GM18507 (cell line): ENCODE measurements at places on chromosomes 6 and 20.
A peak's percentile ranks its signal among the peaks of the same experiment; 100 is the strongest.

DNA sequence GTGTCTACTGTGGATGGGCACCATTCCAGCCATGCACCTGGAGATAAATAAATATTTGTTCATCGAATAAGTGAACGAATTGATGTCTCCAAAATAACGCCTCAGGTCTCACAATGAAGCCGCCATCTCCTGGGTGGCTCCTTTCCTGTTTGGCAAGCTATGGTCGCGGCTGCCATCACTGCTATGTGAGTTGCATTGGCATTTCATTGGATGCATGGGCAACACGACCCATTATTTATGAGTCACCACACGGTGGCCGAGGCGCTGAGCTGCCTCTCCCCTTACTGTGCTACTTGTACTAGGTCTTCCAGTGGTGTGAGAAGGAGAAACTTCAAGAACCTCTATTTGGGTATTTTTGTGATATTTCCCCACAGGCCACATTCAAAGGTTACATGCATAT is 21.3 kb upstream of the PDE10A start:
- no peak for DNase-seq

DNA sequence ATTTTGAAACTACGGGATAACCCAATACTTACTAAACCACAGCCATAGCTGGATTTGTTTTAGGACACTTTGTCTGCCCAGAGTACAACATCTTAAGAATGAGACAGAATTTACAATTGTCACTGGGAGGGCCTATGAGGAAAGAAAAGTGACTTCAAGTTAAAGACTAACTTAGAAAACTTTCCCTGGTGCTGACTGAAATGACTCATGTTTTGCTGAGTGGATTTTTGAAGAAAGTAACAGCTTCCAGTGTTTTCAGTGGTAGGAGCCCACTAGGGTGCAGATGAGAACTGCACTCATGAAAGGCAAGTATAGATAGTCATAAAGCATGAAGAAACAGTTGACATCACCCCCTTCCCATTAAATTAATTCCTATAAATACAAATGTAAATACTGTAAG is 988.2 kb upstream of the MAP3K7 start:
- no peak for DNase-seq

GRCh38 chr6:5108068-5108467 is 22.9 kb downstream of the PPP1R3G start:
- DNase-seq, result no peak

- no peak for DNase-seq
Measured at GRCh38 chr6:96604420-96604819, 41.5 kb downstream of the FHL5 start.

DNA sequence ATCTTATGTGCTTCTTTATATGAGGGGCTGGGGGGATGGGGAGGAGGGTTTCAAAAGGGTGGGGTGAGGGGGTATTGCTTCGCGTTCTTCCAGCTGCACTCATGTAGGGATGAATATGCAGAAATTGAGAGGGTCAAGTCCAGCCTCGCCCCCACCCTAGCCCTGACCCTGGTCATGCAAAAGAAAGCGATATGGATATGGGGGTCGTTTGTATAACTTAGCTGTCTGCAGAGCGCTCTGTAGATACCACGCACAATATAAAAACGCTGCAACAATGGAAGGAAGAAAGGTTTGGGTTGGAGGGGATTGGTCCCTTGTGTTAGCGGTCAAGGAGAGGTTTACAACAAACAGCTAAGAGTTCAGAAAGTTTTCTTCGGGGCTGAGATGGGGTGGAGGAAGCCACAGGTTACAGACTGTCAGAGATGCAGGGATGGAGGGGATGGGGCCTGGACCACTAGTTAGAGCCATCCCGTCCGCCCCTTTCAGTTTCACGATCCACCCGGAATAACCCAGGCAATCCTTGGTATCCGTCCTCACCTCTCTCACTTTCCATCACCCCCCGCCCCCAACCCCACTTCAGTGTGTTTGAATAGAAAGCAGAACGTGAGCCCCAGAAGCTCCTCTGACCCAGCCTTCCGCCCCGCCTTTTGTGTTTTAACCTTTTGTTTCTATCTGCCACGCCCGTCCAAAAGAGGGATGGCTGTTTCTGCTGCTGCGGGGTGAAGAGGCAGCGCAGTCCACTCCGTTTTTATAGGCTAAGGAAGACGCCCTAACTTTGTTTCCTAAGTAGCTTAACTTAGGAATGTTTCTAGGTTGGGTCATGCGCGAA is 73.5 kb downstream of the SOX4 start:
- no peak for DNase-seq

DNA sequence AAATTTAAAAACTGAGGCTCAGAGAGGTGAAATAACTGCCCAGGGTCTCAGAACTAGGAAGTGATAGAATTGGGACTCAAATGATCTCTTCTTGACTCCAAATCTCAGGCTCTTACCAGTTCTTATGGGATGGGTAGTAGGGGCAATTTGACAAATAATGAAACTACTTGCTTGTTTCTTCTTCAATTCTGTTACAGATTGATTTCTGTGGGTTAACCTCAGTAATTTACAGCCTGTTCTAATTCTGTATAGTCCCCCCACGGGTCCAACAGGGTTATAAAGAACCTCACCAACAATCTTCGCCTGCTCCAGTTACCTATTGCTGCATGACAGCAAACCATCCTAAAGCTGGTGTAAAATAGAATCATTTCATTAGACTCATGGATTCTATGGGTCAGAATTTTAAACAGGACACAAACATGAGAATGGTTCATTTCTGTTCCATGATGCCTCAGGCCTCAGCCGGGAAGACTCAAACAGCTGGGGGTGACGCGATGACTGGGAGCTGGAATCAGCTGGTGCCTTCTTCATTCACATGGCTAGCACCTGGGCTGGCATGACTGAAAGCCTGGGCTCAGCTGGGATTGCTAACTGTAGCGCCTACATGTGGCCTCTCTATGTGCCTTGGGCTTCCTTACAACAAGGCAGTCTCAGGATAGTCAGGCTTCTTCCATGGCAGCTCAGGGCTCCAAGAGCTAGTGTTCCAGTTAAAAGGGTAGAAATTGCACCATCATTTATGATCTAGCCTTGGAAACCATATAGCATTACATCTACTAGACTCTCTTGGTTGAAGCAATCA is 6.6 kb upstream of the WFDC2 start:
- DNase-seq, result no peak

GRCh38 chr6:166750108-166750793 is 123.2 kb upstream of the RPS6KA2 start:
- DNase-seq, result no peak

DNA sequence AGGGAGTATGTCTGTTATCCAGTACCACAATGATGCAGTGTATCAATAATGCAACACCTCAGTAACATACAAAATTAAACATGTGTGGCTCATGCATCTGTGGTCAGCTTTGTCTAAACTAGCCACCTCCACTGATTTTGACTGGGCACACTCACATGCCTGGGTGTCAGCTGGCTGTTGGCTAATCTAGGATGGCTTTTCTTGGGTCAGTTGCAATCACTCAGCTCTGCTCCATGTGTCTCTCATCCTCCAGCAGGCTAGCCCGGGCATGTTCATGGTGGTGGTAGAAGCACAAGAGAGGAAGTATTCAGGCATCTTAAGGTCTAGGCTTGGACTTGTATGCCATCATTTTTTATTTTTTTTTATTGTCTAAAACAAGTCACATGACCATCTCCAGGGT is 59.3 kb upstream of the JAG1 start:
- no peak for DNase-seq

DNA sequence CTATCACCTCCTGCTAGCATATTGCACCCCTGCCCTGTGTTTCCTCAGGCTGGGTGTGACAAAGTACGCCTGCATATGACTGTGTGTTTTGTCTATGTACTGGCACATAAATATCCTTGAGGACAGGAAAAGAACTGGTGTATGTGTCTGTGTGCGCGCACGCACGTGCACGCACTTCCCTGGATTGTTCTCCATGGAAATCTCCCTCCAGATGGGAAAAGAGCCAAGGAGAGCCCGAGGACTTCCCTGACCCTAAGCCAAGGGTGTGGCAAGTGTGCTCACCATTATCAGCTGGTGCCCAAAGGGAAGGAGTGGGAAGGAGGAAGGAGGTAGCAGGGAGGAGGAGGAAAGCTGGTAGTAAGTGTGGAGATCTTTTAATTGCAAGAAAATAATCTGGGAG is 117.6 kb downstream of the HIVEP2 start:
- no peak for DNase-seq

DNA sequence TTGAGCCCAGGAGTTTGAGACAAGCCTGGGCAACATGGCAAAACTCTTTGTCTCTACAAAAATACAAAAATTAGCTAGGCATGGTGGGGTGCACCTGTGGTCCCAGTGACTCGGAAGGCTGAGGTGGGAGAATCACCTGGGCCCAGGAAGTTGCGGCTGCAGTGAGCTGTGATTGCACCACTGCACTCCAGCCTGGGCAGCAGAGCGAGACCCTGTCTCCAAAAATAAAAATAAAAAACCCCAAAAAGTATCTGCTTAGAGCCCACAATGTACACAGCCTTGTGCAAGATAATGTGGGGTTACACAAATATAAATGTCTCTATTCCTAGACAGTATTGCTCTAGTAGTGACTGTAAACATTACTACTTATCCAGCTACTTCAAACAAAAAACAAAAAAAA is 5.9 kb downstream of the ESF1 start:
- no peak for DNase-seq

GRCh38 chr6:7085911-7086310 is 21.9 kb upstream of the RREB1 start:
- no peak for DNase-seq

GRCh38 chr6:109896341-109896740 is 81.8 kb upstream of the GPR6 start:
- DNase-seq, result no peak

GRCh38 chr6:158061709-158062461 is 80.2 kb downstream of the SYNJ2 start:
- DNase-seq, result no peak

DNA sequence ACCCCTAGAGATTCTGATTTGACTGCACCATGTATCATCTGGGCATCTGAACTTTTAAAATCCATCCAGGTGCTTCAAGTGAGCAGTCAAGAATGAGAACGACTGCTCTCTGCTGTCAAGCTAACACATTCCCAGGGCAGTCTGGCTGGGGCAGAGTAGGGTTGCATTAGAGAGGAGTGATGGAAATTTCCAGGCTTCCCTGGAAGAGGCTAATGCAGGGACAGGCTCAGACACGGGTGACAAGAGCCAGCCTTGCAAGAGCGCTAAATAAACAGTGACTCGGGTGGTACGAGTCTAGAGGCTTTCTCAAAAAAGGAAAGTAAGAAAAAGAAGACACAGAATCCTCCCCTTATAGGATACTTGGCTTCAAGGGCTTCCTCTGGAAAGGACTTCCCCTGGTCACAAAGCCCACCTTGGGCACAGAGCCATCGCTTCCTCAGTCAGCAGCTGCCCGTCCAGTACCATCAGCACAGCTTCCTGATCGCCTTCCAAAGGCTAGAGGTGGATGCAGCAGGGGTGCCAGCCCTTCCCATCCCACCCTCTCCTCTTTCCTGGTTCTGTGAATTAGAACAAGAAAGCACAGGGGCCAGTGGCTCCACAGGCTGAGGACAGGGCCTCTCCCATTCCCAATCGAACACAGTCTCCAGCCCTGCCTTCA is 177.4 kb upstream of the RREB1 start:
- no peak for DNase-seq

GRCh38 chr20:46311039-46311650 is 2.8 kb upstream of the CDH22 start:
- no peak for DNase-seq

DNA sequence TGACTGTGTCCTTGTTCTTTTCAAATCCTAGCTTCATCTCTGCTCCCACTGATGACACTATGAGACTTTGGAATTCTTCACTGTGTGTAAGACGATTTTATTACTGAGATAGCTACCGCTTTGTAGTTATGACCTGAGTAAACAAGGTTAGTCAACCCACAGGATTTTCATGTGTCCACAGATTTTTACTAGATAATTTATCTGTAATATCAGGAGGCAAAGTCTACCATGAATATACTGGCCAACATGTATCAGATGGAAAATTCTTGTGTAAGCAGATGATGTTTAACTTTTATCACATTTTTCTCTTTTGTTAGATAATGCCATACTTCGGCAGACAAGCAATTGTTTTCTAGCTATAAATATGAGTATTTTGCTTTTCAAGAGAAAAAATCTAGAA is 119.8 kb downstream of the SGK1 start:
- no peak for DNase-seq

DNA sequence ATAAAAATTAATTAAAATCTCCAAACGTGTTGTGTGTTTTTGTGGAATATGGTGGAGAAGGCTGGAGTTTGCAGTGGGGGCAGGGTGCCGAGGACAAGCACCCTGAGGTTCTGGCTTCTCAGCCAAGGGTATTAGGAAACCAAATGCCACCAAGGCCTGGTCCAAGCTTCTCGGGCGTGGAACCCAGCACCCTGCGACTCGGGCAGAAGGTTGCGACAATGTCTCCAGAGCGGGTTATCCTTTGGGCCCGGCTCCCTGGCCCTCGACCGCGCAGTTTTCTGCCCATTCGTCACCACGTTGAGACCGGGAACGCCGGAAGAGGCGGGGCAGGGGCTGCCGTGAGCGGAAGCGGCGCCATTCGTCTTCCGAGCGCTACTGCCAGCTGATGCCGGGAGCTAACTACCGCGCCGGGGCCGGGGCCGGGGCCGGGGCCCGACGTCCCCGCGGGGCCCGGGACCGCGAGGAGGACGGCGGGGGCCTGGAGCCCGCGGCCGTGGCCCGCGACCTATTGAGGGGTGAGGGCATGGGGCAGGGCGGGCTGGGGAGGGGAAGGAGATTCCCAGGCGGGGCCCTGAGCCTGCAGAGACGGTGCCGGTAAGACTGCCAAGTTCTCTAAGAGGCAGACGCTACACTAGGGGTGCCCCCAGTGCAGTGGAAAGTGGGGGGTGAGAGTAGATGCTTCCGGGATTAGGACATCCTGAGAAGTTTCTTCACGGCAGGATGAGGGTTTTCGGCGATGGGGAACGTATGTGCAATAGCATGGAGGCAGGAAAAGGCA is at the start of gene RRP36:
RRP36 (plus strand) TSS at position 354 of the 778 bp plus-strand sequence; CDS start at position 386, 32 bp downstream.
- DNase-seq, result peak; percentile 80

GRCh38 chr6:44558024-44558831 is 170.7 kb downstream of the CDC5L start:
- no peak for DNase-seq

DNA sequence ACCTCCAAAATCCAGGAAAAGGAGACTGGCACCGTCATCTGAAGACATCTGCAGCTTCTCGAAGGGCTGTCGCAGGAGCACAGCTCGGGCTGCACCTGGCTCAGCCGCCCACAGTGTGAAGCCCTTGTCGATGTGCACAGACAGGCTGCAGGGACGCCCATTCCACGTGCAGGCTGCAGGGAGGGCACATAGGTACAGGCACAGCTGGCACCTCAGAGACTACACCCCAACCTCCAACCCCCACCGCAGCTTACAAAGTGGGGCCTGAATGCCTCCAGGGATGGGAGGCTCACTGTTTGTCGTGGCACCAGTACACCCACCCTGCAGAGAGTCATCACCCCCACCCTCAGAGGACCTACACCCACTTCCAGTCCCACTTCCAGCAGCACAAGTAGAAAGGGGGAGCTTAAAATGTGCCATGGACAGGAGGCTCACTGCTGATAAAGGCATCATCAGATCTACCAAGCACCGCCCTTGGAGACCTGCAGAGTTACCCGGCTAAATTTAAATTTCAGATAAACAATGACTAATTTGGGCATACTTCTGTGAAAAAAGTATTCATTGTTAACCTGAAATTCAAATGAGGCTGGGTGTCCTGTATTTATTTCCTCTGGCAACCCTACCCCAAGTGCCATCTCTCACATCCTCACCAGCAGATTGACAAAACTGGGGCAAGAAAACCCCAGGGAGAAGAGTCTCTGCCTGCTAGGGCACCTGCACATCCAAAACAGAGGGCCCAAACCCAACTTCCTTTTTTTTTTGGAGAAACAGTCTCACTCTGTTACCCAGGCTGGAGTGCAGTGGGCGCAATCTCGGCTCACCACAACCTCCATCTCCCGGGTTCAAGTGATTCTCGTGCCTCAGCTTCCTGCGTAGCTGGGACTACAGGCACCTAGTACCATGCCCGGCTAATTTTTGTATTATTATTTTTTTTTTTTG is 7.7 kb upstream of the CDK5RAP1 start:
- DNase-seq, result no peak
